Neuronal stem cell (in vitro differentiated cells): ENCODE measurements at places on chromosomes 16 and 17.

DNA sequence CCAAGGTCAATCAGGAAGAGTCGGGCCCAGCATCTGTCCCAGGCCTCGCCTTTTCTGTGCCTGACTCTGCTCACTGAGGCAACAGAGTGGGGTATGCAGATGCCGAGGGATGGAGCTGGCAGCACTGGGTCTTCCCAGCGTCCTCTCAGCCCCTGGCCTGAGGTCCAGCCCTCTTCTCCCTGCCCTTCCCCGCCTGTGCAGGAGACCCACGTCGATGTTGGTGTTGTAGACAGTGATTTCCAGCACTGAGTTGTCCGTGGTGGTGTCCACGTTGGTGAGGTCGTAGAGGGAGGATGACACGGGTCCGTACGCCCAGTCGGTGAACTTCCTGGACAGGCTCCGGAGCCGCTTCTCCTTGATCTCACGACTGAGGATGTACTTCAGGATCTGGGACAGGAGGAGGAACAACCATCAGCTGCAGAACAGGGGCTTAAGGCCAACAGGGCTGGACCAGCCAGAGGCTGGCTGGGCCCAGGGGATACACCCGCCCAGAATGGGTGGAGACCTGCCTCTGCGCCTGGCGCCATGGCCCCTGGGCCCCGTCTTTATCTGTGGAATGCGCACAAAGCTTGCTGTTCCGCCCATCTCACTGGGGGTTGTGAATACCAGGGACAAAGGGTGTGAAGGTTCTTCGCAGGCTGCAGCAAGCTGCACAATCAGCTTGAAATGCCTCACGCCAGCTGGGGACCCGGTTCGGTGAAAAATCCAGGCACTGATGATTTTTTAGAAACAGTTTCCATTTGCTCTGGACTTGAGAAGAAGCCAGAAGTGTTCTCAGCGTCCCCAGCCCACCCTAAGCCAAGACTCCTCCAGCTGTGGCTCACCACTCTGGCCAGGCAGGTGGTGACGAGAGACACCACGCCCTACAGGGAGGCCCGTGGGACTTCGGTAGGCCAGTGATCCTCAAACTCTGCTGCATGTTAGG lies 27.5 kb downstream of the TRPV3 start:
- peak; percentile 70 for DNase-seq

GRCh38 chr17:17061516-17061915 lies 19.3 kb downstream of the MPRIP start:
- no peak for DNase-seq

- DNase-seq = no peak
Measured at GRCh38 chr17:40937384-40937819, at the start of gene KRT23. TSS of gene KRT23 (minus strand) at chr17:40937646. CDS start at chr17:40936603, 1,043 bp downstream.

DNA sequence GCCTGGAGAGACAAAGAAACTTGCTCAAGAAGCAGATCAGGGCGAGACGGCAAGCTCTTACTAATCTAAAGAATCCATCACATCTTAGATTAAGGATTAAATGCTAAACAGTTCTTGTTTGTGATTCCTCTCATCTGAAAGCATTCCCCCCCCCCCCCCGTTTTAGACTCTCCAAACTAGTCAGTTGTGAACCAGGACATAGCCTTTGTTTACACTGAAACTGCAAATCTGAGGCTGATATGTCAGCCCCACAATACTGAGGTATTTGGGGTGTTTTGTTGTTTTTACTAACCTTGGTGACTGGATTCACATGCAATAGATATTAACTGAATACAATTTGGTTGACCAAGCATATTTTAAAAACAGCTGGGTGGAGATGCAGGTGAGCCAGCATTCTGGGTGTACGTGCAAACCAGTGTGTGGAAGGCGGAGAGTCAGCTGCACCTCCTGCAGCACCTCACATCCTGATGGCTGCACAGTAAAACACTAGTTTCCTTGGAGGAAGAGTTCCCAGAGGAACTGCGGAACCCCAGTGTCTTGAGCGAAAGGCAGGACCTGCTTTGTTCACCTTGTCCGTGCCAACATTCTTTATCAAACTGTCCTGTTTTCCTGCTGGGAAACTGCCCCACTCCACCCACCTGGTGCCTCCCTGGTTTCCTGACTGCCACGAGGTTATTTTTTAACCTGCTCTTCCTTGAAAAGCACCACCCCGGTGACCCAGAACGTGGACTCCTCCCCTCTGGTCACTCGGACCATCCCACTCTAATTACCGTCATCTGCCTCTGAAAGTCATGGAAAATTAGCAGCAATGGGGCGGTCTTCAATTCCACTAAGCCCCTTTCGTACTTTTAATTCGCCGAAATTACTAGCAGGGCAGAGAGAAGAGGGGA lies 1.2 kb upstream of the YPEL2 start:
- DNase-seq = peak; percentile 41

DNA sequence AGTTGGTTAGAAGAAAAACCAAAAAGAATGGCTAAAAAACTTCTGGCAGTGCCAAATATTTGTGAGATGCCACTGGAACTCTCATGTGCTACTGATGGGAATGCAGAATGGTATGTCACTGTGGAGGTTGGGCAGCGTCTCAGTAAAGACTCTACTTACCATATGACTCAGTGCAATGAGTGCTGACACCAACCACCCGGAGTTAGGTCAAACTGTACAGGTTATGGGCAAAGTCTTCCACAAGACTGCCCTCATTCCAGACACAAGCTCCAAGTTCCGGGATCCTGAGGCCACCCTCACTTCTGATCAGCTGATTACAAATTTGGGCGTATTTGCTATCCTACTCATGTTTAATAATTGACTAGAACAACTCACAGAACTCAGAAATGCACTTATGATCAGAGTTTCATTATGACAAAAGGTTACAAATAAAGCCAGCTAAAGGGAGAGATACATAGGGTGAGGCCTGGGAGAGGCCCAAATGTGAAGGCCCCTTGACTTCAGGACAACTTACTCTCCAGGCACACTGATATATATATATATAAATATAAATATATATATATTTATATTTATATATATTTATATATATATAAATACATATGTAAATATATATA lies 114.9 kb downstream of the TRIM37 start:
- no peak for DNase-seq

DNA sequence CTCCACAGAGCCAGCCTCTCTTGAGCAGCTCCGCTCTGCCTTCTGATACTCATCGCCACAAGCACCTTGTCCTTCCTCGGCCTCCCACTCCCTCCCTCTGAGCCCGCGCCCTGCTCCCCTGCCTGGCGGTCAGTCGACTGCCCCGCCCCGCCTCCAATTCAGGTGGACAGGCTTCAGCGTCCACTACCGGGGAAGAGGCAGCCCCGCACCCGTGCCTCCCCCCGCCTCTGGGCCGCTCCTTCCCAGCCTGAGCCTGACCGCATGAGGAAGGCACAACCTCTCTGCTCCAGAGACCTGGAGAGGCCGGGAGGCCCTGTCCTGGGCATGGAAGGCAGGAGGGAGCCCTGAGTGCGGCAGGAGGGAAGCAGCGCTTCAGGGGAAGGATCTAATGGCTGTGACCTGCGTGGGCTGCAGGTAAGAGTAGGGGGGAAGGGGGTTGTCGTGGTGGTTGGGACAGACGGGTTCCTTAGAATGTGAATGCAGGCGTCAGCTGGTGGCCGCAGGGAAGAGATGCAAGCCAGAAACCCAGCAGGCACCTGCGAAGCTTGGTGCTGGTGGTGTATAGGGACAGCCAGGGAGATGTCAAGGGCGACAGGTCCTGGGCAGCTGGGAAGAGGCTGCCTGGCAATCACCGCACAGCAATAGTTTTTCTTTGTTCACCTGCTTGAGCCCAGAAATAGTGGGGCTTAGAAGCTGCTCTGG lies 3.0 kb upstream of the SLC6A4 start:
- DNase-seq = no peak

DNA sequence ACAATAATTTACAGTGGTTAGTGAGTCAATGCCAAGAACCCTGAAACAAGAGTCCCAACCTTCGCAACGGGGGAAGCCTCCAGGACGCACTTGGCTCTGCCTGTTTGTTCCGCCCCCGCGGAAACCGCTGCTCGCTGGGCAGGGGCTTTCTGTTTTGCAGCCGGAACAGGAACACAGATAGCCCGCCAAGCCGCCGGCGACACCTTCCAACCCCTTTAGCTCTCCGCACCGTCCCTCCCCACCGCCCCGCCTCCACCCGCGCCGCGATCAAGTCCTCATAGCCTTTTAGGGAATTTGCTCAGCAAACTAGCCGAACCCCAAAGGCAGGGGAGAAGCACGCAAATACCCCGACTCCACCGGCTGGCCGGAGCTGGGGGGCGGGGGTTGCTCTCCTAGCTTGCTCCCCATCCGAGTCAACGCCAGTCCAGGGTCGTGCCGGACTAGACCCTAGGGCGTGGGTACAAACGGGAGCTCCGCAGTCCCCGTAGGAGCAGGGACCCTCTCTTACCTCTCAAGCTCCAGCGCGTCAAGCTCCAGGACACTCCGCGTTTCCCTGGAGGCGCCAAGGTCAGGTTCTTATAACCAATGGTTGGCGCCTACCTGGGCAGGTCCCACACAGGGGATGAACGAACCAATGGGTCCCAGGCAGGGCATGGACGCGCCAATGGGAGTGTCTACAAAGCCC lies at the start of gene SLFN13:
Gene SLFN13, minus strand, starts transcription at position 553 of the 685 bp plus-strand sequence. CDS start 3,086 bp downstream, outside the sequence.
- peak; percentile 58 for DNase-seq

- DNase-seq = no peak
Measured at GRCh38 chr17:20982589-20983358, 60.0 kb downstream of the USP22 start.

DNA sequence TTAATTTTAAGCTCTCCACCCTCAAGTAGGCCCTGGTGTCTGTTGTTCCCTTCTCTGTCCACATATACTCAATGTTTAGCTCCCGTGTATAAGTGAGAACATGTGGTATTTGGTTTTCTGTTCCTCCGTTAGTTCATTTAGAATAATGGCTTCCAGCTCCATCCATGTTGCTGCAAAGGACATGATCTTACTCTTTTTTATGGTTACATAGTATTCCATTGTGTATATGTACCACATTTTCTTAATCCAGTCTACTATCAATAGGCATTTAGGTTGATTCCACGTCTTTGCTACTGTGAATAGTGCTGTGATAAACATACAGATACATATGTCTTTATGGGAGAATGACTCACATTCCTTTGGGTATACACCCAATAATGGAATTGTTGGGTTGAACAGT lies 111.4 kb upstream of the NACA2 start:
- no peak for DNase-seq

- DNase-seq = no peak
Measured at GRCh38 chr17:47694581-47695428, 844 bp downstream of the TBKBP1 start.

DNA sequence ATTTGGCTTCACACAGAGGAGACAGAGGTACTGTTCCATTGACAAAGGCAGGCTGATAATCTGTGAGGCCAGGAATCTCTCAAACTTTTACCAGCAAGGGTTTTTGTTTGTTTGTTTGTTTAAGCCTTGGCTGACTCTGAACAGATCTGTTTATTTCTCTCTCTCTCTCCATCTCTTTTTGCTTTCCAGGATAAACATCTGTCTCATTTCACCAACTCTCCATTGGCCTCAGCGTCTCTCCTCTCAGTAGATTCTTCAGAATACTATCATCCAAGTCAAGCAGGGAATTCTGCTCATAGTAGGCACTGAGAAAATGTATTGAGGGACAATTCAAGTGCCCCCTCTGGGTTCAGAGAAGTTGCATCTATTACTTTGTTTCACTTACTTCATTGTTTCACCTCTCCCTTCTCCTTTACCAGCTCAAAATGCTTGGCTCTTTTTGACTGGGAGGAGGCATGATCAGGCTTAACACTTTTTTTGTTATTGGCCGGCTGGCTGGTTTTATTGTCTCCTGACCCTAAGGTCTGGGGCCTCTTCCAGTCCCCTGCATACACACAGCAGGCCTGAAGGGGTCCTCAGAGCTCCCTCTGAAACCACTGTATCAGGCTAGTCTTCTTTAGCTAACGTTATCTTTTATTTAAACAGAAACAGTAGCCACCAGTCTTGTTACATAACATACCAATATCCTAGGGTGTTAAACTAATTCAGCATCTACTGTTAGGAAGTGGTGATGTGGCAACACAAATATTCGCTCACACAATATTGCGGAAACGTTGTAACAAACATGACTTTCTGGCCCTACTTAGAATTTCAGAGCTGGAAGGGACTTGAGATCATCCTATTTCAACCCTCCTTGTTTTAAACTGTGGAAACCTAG lies 2.0 kb upstream of the YPEL2 start:
- peak; percentile 69 for DNase-seq

DNA sequence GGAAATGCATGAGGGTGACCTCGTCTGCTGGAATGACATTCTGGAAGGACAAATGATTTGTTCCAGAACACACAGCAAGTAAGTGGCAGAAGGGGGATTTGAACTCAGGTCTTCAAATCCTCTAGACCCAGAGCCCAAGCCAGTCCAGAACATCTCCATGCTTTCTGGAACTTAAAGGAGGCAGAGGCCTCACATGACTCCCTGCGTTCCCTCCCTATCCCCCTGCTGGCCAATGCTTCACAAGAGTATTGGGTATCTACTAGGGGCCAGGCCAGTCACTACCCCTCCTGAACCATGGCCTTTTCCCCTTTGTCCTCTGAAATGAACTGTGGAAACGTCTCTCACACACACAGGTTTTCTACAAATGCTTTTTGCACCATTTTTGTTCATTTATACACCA lies 7.6 kb upstream of the BEAN1 start:
- no peak for DNase-seq

DNA sequence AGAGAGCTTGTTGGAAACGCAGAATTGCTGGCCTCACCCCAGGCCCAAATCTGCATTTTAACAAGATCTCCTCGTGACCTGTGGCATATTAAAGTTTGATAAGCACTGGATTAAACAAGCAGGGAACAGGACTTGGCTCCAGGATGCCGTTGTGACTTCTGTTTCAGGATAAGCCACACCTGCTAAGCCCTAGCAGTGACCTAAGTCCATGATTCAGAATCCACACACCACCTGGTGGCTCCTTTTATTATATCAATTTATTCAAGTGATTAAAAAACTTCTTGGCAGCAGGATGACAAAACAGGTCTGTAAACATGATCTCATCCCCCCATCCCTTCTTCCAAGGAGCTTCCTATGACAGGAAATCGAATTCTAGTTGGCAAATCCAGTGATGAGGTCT lies 9.1 kb downstream of the NAGPA start:
- DNase-seq = no peak

DNA sequence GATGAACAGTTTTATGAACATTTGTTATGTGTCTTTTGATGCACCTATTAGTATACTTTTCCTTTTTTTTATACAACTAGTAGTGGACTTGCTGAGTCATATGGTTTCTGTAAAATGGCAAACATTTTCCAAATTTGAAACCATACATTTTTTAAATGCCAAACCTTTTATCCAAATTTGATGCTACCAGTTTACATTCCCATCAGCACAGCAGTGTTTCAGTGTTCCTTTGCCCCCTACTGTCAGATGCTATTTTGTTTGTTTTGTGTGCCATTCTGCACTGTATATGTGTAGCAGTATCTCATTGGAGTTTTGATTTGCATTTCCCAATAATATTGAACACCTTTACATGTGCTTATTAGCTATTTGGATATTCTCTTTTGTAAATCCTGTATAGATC lies 219.4 kb downstream of the TANC2 start:
- DNase-seq = no peak

DNA sequence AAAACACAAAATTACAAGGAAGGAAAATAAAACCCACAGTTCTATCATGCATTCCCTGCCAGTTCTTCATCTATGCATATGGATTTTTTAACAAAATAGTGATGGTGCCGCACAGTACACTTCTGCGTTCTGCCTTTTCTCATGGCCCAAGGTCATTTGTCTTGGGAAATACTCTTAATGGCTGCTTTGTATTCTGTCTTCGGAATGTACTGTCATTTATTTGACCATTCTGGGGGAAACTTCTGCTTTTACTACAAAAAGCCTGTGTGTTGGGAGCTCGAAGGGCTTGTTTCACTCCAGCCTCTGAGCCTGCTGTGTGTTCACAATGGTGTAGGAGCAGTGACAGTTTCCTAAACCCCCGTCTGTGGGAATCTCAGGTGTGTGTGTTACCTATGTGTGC lies 82.8 kb upstream of the SEC14L1 start:
- no peak for DNase-seq

GRCh38 chr17:27807567-27808470 lies 7.5 kb upstream of the NOS2 start:
- DNase-seq = no peak
